ENCODE measurements at places on chromosomes 6 and 20.

- no peak for DNase-seq
Observed at GRCh38 chr6:11606332-11606731, 68.8 kb downstream of the TMEM170B start.

DNA sequence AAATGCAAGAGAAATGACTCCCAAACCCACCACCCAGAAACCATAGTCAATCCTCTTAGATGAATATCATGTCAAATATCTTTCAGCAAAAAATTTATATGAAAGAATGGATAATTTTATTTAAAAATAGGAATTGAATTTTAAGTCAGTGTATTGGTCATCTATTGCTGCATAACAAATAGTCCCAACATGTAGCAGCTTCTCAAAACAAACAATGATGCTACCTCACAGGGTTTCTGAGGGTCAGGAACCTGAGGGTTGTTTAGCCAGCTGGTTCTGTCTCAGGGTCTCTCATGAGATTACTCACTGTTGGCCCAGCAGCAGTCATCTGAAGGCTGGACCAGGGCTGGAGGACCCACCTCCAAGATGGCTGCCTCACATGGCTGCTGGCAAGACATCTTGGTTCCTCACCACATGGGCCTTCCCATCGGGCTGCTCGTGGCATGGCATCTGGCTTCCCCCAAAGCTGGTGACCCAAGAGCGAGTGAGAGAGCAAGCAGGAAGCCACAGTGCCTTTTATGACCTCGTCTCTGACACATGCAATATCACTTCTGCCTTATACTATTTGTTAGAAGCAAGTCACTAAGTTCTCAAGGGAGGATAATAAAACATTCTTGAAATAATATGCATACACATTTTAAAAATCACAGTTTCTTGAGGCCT is 36.3 kb downstream of the BANF2 start:
- DNase-seq = no peak

DNA sequence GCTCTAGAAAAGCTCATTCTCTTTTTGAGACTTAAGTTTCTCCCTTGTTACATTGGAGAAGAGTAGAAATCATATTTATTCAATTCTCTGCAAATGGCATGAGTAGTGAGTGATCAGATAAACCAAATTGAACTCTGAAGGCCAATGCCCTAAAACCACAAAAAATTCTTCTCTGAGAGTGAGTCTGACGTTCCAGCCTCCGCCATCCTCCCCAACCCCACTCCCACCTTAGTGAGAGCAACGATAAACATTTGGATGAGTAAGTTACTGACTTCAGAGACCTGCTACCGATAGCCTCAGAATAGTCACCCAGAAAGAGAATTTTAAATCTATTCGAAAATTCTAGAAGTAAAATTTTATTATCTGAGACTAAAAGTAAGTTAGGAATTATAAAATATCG is 94.6 kb downstream of the TFAP2A start:
- no peak for DNase-seq

DNA sequence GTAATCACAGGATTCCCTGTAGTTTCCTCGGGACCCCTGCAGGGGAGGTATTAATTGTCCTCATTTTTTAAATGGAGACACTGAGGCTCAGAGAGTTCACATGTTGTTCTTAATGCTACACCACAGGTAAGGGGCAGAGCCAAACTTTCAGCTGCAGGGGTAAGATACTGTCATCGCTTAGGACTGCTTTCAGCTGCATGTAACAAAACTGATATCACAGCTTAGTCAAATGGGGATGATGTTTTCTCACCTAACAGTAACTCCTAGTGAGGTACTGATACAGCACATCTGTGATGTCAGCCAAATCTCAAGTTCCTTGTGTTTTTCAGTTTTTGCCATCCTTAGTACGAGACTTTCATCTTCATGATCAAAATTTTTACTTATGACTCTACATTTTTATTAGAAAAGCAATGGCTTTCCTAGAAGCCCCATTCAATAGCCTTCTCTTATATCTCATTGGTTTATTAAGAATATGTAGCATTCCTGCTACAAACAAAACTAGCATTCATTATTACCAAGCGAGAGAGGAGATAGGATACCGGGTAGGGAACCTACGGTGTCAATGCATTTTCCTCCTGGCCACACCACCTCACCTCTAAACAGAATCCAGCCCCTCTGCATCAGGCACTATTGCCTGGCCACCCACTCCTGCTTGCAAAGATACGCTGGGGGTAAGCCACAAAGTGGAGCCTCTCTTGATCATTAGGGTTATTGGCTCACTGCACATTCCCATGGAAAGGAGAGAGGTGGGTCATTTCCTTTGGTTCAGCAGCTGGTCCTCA is 557.5 kb downstream of the CD83 start:
- peak; percentile 86 for DNase-seq

GRCh38 chr20:20253744-20254330 is 114.1 kb upstream of the INSM1 start:
- DNase-seq = no peak

DNA sequence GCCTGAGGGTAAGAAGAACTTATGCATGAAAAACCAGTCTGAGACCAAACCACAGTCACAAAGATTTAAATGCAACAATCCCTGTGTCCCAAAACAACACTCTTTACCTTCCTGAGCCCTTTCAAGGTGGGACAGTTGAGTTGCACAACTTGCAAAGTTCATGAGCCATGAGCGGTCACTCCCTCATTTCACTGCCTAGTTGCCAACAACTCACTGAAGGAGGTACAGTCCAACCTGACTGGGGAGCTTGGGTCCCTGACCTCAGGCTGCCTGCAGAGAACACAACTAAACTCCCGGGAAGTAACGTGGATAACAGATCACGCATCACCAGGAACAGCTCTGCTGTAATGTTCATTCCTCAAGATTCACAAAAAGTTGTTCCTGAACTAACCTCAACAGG is 69.4 kb downstream of the MBOAT1 start:
- DNase-seq = no peak

- no peak for DNase-seq
Observed at GRCh38 chr20:36306553-36307411, 643 bp downstream of the DLGAP4 start.

Measured in activated CD4-positive, alpha-beta T cell treated with anti-CD3 and anti-CD28 coated beads, Interleukin-10, Interleukin-2, amounts not matched to agents 100 ng/mL and 50 ng/mL, durations not matched to agents 16 hours and 8 hours (primary cell).